Osteocyte (in vitro differentiated cells): ENCODE measurements at places on chromosomes 3 and 15. TPM values are rescaled to one million over a fixed set of nuclear protein-coding genes. Genes with fewer than 3 reads are reported as not detected.

Gene ANKRD63
- total RNA-seq, result 0.30 and 0.42 TPM in 2 replicates

Gene GPR176
- total RNA-seq, result 21.1 and 22.0 TPM in 2 replicates

Gene SCG5
- 0.52 and 0.54 TPM in 2 replicates for total RNA-seq

Gene SHISA5
- 203 and 211 TPM in 2 replicates for total RNA-seq

Gene ZBED2
- not detected in 2 replicates for total RNA-seq

Gene CTXN2
- total RNA-seq, result not detected in 2 replicates

Gene DUOXA2
- total RNA-seq, result not detected in 2 replicates

Gene HRG
- total RNA-seq, result not detected in 2 replicates

Gene QTRT2
- total RNA-seq, result 13.6 and 15.4 TPM in 2 replicates

DNA sequence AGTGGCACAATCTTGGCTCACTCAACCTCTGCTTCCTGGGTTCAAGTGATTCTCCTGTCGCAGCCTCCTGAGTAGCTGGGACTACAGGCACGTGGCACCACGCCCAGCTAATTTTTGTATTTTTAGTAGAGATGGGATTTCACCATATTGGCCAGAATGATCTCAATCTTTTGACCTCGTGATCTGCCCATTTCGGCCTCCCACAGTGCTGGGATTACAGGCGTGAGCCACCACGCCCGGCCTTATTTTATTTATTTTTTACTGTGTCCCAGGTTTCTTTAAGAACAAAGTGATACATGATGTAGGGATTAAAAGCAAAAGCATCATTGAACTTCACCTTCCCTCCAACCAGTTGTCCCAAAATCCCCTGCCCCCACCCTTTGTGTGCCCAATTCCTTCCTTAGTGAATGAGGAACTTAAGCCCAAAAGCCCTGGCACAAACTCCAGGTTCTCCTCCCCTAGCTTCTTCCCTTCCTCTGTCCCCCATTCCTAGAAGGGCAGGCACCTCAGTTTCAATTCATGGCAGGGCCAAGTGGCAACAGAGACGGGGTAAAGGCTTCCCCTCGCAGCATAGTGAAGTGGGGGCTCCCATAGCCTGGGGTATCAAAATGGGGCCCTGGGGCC is 23.7 kb upstream of the RPN1 start:
- no peak for DNase-seq

DNA sequence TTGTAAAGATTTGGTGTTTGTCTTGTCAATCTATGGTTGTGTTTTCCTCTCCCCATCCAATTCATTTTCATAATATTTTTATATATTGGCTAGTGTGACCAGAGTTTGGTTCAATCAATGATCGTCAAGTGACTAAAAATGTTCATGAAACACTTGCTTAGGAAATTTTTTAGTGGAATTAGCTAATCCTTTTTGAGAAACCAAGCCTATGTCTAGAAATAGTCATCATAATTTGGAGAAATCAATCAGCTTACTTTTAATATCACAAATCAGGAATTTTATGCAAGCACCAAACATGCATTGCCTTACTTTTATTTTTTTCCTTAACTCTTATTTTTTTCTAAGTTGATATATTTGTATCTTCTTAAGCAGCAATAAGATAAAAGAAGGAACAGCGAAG is 403.1 kb upstream of the TBL1XR1 start:
- DNase-seq, result no peak

GRCh38 chr3:8743911-8744310 is 10.3 kb downstream of the CAV3 start:
- DNase-seq, result no peak

DNA sequence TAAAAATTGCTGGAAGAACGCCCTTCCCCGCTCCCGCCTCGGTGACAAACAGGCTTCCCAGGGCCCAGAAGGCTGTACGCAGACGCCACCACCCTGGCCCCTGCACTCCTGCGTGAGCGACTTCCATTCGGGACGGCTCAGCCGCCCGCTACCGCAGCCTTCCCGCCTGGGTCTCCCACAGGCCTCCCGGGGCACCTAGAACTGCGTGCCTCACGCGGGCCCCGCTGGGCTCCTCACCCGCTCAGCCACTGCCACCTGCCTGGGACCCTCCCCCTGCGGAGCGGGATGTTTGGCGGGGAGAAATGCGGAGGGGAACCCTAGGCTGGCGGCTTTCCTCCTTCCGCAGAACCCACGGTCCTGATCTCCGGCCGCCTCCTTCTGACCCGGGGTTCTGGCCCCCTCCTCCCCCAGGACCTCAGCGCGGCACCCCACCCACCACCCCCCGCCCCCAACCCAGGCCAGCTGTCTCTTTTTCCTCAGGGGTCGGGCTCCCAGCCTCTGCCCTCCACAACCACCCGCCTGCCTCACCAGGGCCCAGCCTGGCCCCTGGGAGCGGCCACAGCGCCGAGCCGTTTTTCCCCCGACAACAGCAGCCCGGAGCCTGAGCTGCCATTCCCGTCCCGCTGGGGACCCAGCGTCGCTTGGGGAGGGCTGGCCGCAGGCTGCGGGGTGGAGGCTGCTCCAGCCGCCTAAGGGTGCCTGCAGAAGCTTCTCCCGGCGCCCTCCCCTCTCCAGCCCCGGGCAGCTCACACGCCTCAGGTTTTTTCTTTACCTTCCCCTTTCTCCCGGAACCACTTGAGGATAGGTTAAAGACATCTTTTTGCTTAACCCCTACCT is 27.6 kb upstream of the RAB7A start:
- DNase-seq, result no peak

DNA sequence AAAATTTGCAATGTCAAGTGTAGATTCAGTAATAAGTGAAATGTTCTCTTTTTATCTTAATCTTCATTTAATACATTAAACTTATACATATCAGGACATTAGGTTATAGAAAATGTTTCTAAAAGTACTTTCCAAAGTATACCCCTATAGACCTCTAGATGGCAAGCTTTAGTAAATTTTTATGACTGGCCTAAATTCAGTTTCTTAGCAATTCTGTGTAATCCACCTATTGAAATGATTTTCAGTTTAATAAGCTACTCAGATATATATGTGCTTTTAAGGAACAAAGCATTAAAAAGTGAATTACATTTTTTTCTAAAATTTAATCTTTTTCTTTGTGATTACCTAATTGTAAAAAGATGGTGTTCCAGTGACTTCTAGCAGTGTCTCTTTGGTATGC is 342.2 kb downstream of the GBE1 start:
- DNase-seq, result no peak

GRCh38 chr15:79853492-79854328 is 43.1 kb downstream of the MTHFS start:
- no peak for DNase-seq

DNA sequence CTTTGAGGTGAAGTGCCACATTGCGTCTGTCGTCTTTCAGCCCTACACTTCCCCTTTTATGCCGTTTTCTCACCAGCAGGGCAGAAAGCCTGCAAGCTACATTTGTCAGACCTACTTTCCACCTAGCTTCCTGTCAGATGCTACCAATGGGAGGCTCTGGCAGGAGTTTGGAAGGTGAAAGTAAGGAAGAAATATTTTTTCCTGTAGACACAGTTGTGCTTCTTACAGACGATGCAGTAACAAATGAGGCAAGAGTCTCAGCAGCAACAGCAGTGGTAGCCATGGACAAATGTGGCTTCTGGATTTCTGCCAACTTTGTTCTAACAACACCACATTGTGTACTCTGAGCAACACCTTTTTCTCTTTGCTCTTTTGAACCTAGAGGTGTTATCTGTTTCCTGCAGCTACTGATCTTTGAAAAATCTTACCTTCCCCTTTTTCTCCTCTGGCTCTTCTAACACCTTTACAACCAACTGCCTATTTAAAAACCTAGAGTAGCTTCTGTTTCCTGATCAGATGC is 70.6 kb upstream of the STT3B start:
- DNase-seq, result no peak

GRCh38 chr3:159818399-159818798 is 170.2 kb upstream of the IL12A start:
- DNase-seq, result no peak

- no peak for DNase-seq
Observed at GRCh38 chr3:80677796-80678195, 910.0 kb upstream of the ROBO1 start.

DNA sequence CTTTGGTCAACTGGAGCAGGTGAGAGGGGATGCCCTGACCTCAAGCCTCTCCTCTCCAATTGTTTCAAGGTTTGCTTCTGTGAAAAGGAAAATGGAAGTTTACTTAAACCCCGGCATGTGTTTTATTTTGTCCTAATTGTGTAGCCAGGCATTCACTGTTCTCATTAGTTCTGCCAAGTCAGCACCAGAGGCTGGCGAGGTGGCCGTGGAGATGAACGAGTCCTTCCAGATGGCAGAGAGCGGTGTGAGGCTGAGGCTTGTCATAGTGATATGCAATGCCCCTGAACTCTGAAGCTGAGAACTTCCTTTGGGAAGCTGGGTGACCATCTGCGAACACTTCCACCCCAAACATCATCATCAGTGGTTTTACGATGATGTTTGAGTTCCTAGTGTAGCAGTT is 199.6 kb downstream of the TJP1 start:
- DNase-seq, result no peak

DNA sequence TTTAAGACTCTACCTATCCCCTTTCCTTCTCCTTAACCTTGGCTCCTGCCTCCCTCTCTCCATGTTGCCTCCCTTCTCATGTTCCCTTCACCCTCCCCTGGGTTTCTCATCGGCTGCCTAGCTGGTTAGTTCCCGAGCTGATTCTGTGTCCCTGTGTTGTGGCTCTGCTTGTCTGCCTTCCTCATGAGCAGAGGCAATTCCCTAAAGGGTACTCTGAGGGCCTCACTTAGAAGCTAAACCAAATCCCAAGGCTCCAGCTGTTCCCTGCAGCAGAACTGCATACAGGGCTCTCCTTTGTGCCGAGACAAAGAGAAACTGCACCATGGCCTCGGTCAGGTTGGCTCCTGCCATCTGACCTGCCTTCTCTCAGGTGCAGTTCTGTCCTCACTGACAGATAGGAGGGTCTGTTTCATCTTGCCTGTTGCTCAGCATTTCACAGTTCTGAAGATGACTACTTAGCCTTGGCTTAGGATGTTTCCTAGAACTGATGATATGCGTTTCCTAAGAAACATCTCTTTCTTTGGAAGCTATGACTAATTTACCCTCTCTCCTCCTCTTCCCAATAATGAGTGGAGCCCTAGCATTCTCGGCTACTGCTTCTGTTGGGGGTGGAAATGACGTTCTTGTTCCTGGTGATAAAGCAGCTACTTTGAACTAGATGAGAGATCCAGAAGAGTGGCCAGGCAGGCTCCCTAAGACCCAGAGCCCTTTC is 27.1 kb downstream of the DUOX1 start:
- no peak for DNase-seq

GRCh38 chr3:42078677-42079076 is 12.5 kb upstream of the TRAK1 start:
- DNase-seq, result no peak

DNA sequence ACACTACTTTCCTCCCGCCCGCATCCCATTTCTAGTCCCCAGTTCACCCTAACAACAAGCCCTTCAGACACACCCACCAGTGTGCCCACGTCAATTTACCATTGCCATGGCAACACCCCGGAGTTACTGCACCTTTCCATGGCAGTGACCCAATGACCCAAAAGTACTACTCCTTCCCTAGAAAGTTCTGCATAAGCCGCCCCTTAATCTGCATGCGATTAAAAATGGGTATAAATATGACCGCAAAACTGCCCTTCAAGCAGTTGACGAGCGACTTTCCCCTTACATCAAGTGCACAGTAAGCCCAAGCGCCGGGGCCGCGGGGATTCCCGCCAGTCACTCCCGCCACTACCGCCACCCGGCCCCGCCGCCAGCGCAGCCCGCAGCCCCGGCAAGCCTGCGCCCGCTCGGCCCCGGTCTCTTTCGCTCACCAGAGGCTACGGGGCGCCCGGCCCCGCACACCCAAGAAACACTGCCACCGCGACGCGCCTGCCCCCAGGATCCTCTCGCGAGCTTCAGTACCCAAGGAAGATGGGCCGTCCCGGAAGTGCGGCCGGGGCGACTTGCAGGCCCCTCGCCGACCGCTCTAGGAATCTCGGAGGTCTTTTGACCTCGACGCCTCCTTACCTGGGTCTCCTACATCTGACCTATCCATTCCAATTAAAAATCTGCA is 27.2 kb upstream of the ZNF502 start:
- no peak for DNase-seq

DNA sequence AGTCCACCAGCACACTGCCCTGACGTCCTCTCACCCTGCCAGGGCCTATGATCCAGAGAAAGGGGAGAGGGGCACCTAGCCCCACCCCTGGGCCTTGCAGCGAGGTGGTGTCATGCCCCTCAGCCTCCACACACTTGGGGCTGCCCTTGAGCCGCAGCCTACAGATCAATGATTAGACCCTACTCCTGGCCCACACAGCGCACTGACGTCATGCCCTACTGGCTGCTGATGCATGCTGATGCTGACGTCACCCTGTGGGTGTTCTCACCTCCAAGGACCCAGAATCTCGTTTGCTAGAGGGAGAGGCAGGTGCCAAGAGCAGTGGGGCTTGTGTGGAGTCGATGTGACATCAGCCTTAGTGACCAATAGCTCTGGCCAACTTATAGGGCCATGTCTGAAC is 18.0 kb downstream of the ARL14 start:
- no peak for DNase-seq
